Activated CD4-positive, alpha-beta T cell treated with anti-CD3 and anti-CD28 coated beads for 36 hours (primary cell): ENCODE measurements at places on chromosomes 5 and 9. TPM values are rescaled to one million over a fixed set of nuclear protein-coding genes. Genes with fewer than 3 reads are reported as not detected.

The GARNL3 gene
- total RNA-seq, result 2.5 TPM

The ENG gene
- 13.9 TPM for total RNA-seq

The PCDHGA1 gene
- 0.05 TPM for total RNA-seq

GRCh38 chr5:118561971-118562370 lies 426.4 kb downstream of the DTWD2 start:
- no peaks in the 10 kb centered on the region for H3K36me3 ChIP-seq
- no peak for DNase-seq
- H3K4me3 ChIP-seq, result no peak overlapping the region
- H3K4me1 ChIP-seq, result no peaks in the 10 kb centered on the region
